ENCODE measurements at places on chromosomes 2 and 18. TPM values are rescaled to one million over a fixed set of nuclear protein-coding genes. Genes with fewer than 3 reads are reported as not detected.

The SP100 gene
- total RNA-seq, result 106 TPM

The CXXC1 gene
- 53.2 TPM for total RNA-seq

DNA sequence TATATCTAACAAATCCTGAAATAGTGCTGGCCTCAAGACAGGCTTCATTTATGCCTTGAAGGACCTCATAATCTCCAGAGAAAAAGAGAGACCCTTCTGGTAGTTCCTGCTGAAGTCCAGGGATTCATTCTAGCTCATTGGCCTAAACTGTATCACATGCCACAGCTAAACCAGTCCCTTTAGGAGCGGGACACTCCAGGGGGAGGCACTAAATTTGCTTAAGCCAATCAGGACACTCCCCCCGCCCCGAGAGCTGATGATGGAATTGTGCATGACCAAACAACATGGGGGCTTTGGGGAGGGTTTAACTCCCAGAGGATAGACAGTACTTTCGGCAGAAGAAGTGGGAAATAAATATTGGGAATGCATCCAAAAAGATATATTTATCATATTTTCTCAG lies 36.4 kb upstream of the CXCR4 start:
- no peak overlapping the region for H3K27ac ChIP-seq
- H3K4me1 ChIP-seq, result peaks cover 9% of the 10 kb centered on the region
- DNase-seq, result no peak
- H3K27me3 ChIP-seq, result no peaks in the 10 kb centered on the region
- no peak overlapping the region for H3K4me3 ChIP-seq
- no peaks in the 10 kb centered on the region for H3K36me3 ChIP-seq

DNA sequence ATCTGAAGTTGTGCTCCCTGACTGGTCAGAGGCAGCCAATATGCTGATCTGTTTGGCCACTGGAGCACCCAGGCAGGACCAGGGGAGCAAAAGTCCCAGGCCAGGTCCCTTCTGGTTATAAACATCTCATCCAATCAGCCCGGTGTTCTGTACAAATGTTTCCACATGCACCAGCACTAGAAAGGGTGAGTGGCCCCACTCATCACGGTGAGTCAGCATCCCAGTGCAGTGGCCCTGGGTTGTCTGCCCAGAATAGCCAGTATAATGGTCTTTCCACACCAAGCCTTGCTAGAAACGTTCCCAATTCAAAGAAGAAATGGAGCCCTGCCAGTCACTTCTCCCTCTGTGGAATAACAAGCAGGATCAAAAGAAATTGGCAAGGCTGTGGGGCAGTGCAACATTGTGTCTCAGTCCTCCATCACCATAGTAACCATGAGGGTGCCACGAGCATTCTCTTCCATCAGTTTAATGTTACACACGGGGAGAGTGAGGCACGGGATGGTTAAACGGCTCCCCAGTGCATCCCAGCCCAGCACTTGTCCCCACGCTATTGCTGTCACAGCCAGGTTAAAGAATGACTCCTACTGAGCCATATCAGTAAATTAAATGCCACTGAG lies 174.9 kb downstream of the SEPTIN10 start:
- H3K4me3 ChIP-seq, result no peak overlapping the region
- no peaks in the 10 kb centered on the region for H3K4me1 ChIP-seq
- peak; percentile 57 for DNase-seq

DNA sequence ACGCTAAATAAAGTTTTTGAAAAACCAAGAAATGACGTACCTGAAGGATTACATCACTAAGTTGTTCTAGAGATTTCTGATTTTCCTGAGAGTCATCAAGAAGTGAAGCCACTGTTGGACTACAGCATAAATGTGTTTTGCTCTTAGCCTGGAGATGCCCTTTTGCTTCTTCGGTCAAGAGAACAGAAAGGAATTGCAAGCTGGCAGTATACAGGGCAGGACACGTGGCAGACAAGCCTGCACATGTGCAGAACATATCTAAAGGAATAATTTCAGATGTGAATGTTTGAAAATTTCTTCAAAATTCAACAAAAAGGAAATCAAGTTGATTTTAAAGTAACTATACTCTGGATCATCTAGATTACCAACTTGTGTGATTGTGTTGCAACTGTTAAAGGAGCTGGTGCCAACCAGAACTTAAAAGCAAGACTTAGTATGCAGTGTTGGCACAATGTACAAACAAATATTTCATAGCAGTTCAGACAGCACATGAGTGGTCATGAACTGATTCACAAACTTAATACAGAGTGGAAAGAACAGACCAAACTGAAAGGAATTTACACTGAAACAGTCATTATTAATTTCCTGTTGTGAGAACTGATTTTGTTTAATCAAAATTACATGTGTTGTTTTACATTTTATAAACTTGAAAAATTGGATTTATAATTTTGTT lies 100.4 kb upstream of the CD226 start:
- no peaks in the 10 kb centered on the region for H3K27me3 ChIP-seq
- H3K36me3 ChIP-seq, result peaks cover 8% of the 10 kb centered on the region
- H3K4me1 ChIP-seq, result no peaks in the 10 kb centered on the region
- H3K4me3 ChIP-seq, result no peak overlapping the region
- no peak overlapping the region for H3K27ac ChIP-seq

DNA sequence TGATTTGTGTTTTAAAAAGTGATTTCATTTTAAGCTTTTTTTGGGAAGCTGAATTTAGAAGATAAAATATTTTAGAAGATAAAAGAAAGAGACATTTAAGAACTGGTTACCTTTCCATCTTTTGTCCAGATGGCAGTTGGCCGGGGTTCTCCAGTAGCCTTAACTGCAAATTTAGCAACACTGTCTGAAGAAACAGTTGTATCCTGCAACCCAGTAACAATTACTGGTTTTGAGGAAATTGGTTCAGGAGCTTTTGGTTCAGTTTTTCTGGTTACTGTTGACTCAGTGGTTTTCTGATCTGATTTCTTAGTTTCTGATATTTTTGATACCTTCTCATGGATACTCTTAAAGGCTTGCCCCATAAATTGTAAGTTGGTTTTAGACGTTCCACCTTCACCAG lies 49.9 kb downstream of the PLEKHA3 start:
- no peaks in the 10 kb centered on the region for H3K4me1 ChIP-seq
- H3K36me3 ChIP-seq, result peaks cover 5% of the 10 kb centered on the region
- H3K4me3 ChIP-seq, result no peak overlapping the region
- no peak overlapping the region for H3K27ac ChIP-seq
- H3K27me3 ChIP-seq, result no peaks in the 10 kb centered on the region

DNA sequence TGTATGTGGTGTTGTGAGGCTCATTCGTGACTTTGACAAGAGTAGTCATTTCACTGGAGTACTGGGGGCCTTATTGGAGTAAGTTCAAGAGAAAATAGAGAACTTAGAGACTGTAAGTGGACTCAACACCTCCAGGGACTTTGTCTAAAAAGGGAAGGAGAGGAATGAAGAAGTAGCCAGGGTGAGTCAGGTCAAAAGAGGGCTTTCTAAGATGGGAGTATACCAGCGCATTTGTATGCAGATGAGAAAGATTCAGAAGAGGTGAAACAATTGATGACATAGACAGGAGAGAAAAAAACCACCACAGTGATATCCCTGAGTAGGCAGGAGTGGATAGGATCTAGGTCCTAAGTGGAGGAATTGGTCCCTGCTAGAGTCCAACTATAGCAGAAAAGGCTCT lies 246.8 kb downstream of the IKZF2 start:
- no peaks in the 10 kb centered on the region for H3K36me3 ChIP-seq
- no peak overlapping the region for H3K27ac ChIP-seq
- H3K4me1 ChIP-seq, result no peaks in the 10 kb centered on the region
- no peak overlapping the region for H3K4me3 ChIP-seq
- H3K27me3 ChIP-seq, result no peaks in the 10 kb centered on the region

- H3K4me3 ChIP-seq, result peak within 1 kb of the TSS; percentile 69
- H3K27ac ChIP-seq, result peak within 1 kb of the TSS; percentile 69
- H3K27me3 ChIP-seq, result no peaks in the 10 kb centered on the region
- peak; percentile 75 for DNase-seq
These were observed at the start of gene RNF152 for GRCh38 chr18:61892683-61893308. TSS of gene RNF152 (minus strand) at chr18:61893007. CDS start at chr18:61816463, 76,544 bp downstream.

GRCh38 chr2:97730245-97730644 lies 16.9 kb downstream of the ZAP70 start:
- no peak overlapping the region for H3K4me3 ChIP-seq
- DNase-seq, result no peak
- H3K27me3 ChIP-seq, result no peaks in the 10 kb centered on the region
- H3K4me1 ChIP-seq, result no peaks in the 10 kb centered on the region
- no peaks in the 10 kb centered on the region for H3K36me3 ChIP-seq

DNA sequence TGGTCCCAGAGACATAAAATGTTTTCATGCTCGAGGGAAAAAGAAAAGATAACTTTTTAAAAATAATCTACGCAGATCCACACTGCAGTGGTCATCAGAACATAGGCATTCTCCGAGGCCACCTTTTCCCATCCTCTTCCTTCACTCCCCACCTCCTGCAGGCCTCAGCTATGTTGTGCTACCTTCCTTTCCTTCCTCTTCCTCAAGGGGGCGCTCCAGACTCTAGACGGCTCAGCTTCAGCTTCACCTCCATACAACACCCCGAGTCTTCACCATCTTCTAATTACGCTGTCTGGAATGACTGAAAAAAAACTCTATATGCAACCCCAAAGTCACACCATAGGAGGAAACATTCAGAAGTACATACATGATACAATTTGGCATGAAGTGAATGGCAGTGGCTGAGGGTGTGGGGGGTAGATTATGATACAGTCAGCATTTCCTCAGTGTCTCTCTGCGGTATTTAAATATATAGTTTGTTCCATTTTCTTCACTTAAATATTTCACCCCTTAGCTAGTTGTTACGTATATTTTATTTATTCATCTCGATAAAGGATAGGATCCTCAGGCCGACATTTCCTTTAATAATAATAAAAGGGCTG lies 583.6 kb downstream of the IRS1 start:
- no peak overlapping the region for H3K27ac ChIP-seq
- no peaks in the 10 kb centered on the region for H3K36me3 ChIP-seq

Measured in sigmoid colon (tissue), 7 donors.